ENCODE measurements at places on chromosomes 16 and 17.
A peak's percentile ranks its signal among the peaks of the same experiment; 100 is the strongest.

DNA sequence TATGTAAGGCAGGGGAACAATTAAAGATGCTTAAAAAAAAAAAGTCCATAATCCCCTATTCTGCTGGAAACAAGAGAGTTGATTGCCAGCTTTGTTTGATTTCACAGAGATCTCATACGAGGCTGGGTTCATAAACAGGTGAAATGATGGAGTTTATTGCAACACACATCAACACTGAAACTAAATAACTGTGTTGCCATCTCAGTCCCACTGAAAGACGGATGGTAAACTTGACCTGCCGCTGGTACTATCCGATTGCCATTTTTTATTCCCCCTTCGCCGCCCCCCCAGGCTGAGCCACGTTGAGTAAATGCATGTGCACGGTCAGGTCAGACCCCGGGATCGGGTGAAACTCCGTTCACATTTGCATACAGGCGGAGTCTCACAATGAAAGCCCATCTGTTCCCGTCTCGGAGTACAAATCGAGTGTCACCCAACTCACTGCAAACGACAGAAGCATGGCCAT, 119.2 kb downstream of the SKAP1 start:
- no peak for DNase-seq

DNA sequence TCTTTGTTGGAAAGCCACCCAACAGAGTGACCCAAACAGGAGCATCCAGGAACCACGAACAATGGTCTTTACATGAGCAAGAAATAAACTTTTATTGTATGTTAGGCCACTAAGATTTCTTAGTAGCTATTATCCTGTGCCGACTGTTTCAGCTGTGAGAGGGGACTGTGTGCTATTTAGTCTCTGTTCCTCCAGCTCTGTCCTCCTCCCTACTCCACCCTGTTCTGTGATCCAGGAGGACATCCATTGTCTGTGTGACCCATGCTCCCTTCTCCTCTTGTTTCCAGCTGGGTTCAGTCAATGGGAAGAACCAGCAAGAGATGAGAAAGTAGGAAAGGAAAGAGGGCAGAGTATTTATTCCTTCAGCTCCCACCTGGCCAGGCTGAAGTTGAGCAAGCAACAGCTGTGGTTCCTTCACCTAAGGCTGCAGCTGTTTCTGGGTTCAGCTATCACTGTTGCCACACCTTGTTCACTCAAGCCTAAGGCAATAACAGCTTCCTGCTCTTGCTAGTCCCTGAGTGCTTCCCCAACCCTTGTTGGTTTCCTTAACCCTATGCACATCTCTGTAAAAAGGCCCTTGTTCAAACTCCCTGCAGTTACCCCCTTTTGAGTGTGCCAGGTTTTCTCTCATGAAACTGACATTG, 14.9 kb upstream of the B4GALNT2 start:
- DNase-seq, result no peak

DNA sequence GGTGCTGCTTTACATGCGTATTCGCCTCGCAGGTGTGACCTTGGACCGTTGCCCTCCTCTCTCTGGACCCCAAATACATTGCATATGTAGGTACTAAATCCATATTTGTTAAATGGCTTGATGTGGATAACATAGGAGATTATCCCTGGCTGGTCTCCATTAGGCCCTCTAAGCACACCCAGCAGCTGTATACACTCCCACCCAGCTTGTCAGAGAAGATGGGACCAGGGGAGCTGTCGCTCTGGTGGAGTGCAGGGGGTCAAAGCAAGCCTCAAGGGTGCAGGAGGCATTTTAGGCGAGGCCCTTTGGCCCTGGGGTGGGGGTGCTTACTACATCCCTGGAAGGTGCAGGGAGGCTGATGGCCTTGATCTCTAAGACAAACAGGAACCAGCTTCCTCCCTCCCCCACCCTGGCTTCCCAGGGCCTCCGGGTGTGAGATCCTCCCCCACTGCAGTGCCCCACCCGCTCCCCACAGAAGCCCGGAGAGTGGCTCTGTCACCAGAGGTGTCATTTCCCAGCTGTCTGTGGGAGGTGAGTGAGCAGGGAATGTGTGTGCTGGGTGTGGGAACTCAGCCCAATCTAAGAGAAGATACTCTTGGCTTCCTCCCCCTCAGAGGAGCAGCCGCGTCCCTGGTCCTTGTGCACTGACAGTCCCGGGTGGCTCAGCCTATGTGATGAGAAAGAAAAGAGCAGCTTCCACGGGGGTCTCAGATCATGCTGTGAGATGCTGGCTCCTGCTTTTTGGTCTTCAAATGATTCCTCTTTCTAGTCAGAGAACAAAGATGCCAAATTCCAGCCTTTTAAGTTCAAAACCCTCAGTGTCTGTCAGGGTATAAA, 1.4 kb upstream of the VAMP2 start:
- peak; percentile 85 for DNase-seq

GRCh38 chr17:80920441-80920840, 71.2 kb upstream of the CHMP6 start:
- DNase-seq, result no peak

DNA sequence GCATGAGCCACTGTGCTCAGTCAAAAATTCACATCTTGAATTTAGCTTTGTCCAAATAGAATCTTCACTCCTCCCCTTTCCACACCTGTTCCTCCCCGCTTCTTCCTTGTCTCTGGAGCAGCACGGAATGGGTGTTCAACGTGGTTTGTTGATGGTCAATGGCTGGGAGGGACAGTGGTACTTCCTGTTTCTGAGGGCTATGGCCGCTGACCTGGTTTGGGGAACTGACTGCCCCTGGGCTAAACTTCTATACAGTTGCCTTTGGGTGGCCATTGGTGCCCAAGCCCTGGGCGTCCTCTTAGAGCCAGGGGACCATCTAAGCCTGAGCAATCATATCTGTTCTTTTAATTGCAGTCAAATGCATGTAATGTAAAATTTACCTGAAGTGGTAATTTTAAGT, 19.1 kb upstream of the WFIKKN2 start:
- DNase-seq, result no peak

DNA sequence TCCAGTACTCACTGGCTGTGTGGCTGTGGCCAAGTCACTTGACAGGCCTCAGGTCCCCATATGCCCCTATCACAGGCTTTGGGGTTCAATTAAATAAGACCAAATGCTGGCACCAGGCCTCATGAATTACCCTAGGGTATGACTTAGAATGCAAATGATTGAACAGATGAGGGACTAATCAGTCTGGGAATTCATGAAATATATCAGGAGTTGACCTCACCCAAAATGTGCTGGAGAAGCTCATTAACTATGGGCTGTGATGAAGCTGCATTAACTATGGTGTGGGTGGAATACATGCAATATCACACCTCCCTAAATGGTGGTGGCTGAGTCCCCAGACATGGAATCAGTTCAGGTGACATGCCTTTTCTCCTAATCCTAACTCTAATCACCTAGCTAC, 72.1 kb downstream of the DNAH3 start:
- no peak for DNase-seq

GRCh38 chr17:13885550-13885949, 183.8 kb upstream of the COX10 start:
- no peak for DNase-seq

DNA sequence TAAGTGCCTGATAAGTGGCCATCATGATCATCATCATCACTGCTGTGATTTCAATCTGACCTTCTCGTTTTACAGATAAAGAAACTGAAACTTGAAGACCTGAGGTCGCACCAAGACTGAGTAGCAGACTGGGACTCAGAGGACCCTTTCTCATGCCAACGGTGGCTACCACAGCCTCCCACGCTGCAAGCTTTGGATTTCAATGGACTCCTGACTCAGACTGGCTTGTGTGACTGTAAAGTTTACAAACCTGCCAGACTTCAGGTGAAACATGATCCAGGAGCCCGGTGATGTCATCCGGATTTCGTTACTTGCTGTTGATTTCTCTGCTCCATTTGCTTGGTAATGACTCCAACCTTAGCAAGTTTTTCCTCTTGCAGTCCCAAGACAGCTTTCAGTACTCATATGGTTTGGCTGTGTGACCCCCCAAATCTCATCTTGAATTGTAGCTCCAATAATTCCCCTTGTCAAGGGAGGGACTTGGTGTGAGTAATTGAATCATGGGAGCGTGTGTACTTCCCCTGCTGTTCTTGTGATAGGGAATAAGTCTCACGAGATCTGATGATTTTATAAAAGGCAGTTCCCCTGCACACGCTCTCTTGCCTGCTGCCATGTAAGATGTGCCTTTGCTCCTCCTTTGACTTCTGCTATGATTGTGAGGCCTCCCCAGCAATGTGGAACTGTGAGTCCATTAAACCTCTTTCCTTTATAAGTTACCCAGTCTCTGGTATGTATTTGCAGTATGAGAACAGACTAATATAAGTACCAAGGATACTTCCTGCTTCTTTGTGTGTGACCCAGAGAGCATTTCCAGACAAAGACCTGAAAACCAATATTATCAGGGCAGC, 26.7 kb upstream of the IRX6 start:
- no peak for DNase-seq

DNA sequence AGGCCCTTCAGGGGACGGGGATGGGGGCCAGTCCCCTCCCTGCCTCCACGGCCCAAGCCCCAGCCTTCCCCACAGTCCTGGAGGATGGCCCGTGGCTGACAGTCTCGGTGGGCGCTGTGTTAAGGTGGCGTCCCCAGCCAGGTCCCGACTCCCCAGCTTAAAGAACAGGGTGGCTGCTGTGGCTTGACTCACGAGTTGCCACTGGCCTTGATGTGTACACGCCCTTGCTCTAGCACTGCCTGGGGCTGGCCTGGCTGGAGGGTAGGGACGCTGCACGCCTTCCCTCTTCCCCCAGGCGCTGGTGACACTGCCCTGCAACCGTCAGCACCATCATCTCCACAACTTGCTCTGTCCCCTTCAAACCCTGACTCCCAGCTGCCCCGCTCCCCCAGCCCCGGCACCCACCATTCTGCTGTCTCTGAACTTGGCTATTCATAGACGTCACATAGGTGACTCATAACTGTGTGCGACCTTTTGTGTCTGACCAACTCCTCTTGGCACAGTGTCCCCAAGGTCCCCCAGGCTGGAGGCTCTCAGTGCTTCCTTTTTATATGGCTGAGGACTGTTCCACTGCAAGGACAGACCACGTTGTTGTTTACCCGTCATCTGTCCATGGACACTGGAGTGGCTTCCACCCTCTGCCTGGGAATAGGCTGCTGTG, 6.3 kb downstream of the GNPTG start:
- DNase-seq, result no peak

DNA sequence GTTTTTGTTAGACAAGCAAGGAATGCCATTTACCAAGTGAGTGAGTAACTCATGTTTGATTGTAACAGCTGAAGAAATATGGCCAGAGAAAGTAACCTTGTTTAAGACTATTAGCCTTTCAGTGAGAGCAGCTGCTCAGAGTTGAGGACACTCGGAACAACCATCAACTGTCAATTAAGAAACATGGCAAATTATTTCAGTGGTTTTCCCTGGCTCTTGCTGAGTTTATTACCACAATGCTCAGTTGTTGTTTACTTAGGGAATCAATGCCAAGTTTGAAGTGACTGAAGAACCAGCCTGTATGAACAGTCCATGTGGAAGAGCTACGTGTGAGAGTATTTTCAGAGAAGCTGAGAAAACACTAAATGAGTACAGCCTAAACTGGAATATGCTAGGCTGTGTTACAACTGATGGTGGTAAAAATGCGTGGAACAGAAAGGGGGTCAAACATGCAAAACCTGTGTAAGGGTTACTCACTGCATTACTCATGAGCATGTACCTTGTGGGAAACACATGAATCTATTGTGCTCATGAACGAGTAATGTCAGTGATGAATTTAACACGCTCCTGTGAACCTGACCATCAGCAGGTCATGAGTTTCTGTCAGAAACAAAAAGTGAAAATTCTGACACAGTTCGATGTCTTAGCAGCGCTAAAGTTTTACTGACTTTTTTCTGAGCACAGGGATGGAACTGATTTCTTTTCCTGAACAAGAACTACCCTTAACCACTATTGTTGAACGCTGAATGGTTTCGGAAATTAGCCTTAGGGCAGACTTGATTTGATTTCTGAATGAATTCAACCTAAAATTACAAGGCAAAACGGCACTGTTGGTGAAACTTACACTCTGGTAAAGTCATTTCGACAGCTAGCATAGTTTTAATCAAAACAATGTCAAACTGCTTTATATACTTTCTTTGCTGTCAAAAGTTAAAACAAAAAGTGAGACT, 33.5 kb downstream of the GNA13 start:
- peak; percentile 45 for DNase-seq

GRCh38 chr16:11074131-11074530, 129.8 kb downstream of the CLEC16A start:
- DNase-seq, result no peak

DNA sequence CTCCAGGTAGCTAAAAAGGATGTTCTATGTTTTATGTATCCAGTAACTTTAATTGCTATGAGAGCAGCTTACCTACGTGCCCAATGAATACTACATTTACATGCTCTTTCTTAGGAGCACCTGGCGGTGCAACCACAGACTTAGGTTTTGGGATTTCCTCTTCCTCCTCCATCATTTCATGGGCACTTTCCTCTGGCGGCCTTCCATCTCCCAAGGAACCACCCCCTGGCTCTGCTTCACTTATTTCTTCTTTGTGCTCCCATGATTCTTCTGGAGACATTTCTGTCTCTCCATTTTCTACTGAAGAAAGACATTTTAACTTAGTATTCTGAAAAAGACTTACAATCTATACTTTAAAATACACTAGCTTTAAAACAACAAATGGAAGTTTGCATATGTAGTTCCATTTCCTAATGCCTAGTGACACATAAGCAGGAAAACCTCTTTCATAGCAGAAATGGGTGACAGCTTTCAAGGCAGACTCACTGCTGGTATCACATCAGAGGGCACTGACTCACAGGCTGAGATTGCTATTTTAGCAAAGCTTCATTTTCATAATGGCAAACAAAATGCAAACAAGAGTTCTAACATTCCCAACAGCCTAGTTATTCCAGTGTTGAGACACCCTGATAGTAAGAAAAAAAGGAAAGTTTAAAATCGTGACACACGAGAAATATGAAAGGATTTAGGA, 19.1 kb downstream of the GSPT1 start:
- no peak for DNase-seq

- peak; percentile 87 for DNase-seq
Measured at GRCh38 chr16:5033256-5034166, at the start of gene NAGPA. TSS of gene NAGPA (minus strand) at chr16:5033935. CDS start at chr16:5033914, 21 bp downstream.

DNA sequence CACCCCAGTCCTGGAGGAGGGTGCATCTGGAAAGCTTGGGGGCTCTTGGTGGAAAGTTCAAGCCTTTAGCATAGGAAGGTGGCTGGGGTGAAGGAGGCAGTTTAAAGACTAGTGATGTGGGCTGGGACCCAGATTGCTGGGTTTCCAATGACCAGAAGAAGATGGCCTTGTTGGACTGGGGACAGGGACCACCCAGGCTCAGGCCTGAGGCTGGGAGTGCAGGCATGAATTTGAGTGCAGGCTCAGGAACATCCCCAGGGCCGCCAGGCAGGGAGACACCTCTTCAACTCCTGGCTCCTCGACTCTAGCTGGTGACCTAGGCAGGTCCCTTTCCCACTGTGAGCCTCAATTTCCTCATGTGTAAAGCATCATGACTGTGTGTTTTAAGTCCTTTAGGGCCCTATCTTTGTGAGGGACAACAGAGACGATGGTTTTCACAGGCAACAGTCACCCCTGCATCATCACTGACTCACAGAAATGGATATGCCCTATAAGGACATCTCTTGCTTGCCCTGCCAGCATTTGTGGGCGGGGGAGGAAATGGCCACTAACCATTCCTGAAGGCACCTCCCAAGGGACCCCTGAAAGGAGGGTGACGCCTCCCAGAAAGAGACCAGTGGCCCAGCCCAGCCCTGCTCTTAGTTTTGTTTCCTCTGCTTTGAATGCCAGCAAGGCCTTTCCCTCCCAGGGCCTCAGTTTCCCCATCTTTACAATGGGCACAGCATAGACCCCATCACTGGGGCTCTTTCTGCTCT, 11.1 kb downstream of the NLRC5 start:
- DNase-seq, result peak; percentile 43

Data from activated CD4-positive, alpha-beta T cell treated with anti-CD3 and anti-CD28 coated beads, Interleukin-2, amount 50 U/mL, for 16 hours (primary cell).